Left ventricle myocardium inferior (tissue), 1 donor: ENCODE measurements at places on chromosomes 7 and 10.

DNA sequence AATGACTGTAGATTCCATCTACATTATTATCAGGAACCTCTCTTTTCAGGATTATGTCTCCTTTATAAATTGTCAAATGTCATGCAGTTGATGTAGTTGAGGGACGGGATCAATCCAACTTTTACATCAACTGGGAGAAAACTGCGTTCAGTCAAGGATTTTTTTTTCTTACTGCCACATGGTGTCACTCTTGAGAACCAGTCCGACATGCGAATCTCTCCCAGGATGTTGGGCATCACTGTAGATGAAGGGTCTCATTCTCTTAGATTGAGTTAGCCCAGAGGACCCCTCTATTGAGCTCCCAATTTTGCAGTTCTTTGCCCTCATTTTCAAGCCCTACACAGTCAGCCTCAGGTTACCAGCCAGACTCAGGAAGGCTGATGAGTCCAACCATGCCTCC lies 120.3 kb upstream of the PTPRZ1 start:
- peaks cover 7% of the 10 kb centered on the region for H3K27me3 ChIP-seq
- H3K27ac ChIP-seq: no peak overlapping the region
- H3K4me3 ChIP-seq: no peak overlapping the region
- DNase-seq: no peak
- no peaks in the 10 kb centered on the region for H3K4me1 ChIP-seq

GRCh38 chr7:103097041-103097440 lies 22.1 kb downstream of the ARMC10 start:
- no peak overlapping the region for H3K4me3 ChIP-seq
- no peaks in the 10 kb centered on the region for H3K4me1 ChIP-seq
- H3K27ac ChIP-seq: no peak overlapping the region
- H3K27me3 ChIP-seq: no peaks in the 10 kb centered on the region

DNA sequence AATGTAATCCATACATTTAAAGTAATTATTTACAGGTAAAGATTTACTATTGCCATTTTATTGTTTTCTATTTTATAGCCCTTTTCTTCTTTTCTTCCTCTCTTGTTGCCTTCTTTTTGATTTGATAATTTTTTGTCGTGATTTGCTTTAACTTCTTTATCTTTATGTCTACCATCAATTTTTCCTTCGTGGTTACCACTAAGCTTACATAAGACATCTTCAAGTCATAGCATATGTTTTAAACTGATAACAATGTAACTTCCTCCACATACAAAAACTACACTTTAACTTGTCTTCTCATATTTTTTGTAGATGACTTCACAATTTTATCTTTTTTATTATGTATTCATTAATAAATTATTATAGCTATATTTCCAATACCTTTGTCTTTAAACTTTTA lies 316.6 kb downstream of the PLXDC2 start:
- no peak for DNase-seq
- H3K4me1 ChIP-seq: no peaks in the 10 kb centered on the region
- no peak overlapping the region for H3K4me3 ChIP-seq
- H3K27me3 ChIP-seq: no peaks in the 10 kb centered on the region

- H3K36me3 ChIP-seq: no peaks in the 10 kb centered on the region
- DNase-seq: no peak
- H3K27ac ChIP-seq: no peak overlapping the region
- peaks cover 56% of the 10 kb centered on the region for H3K27me3 ChIP-seq
- no peaks in the 10 kb centered on the region for H3K4me1 ChIP-seq
Measured at GRCh38 chr7:99267841-99268576, 4.6 kb upstream of the MYH16 start.
